ENCODE measurements at places on chromosomes 16 and 17.

GRCh38 chr17:81849457-81849856 lies 10.9 kb downstream of the P4HB start:
- DNase-seq, result no peak

- peak; percentile 18 for DNase-seq
These were observed 222.1 kb downstream of the RBFOX3 start for GRCh38 chr17:79388556-79389295.

DNA sequence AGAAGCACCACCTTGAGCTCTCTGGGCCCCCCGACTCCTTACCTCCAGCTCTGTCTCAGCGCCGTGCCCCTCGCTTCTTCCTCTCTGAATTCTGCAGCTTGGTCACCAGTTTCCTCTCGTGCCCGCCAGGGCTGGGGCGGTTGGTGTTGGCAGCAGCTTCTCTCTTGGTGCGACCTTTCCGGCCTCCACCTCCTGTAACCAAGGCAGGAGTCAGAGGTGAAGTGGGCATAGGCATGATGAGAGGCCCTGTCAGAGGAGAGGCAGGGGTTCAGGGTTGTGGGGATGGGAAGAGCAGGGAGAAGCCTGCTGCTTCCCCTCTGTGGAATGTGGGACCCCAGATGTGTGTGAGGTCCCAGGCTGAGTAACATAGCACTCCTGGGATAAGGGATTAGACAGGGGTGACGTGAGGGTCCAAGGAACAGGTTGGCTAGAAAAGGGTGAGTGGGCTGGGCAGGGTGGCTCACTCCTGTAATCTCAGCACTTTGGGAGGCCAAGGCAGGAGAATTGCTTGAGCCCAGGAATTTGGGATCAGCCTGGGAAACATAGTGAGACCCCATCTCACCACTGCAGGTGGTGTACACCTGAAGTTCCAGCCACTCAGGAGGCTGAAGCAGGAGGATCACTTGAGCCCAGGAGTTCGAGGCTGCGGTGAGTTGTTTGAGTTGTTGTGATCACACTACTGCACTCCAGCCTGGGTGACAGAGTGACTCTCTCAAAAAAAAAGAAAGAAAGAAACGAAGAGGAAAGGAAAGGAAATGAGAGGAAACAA lies 626 bp downstream of the NUPR1 start:
- DNase-seq, result no peak

DNA sequence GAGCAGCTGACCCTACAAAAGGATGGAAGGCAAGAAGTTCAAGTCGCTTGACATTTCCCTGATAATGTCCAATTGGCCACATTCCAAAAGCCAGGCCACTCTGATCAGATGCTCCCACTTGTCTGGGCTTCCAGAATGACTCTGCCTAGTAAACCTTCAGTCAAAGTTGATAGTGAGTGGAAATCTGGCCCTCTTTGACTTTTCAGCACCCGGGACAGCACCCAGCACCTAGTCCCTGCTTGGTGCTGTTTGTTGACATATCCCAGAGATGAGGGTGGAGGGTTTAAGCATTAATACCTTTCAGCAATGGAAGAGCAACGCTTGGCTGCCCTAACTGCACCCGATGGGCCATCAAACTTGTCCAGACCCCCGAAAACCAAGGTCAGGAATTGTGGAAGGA lies 131.3 kb downstream of the AIPL1 start:
- DNase-seq, result peak; percentile 19

DNA sequence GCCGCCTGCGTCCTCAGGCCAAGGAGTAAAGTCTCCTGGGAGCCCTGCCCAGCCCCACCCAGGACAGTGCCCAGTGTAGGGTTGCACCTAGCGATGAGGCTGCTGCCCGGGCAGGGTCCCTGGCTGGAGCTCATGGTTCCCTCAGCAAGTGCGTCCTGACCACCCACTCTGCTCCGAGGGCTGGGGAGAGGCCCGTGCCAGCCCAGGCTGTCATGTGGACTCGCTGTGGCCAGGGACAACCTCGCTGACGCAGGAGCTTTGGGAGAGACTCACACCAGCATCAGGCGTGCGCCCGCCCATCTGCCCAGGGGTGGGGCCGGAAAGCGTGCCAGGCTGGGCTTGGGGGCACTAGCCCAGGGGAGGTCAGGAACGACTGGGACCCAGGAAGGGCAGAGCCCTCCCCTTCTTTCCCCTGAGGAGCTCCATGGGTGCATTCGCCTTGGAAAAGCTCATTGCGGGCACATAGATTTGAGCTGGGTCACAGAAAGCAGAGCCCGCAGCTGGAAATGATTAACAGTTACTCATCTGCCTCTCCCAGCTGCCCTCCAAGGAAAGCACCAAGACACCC lies 19.7 kb downstream of the DPEP1 start:
- DNase-seq, result peak; percentile 70
